ENCODE measurements at places on chromosomes 2 and 18.

- no peak for DNase-seq
These were observed 20.1 kb upstream of the SELENOI start for GRCh38 chr2:26325851-26326250.

- DNase-seq = no peak
These were observed 230.8 kb downstream of the SRBD1 start for GRCh38 chr2:45380131-45380836.

- DNase-seq = no peak
These were observed 79.8 kb upstream of the CCDC141 start for GRCh38 chr2:179129574-179130238.

GRCh38 chr18:61209801-61210200, 123.4 kb upstream of the CDH20 start:
- no peak for DNase-seq

DNA sequence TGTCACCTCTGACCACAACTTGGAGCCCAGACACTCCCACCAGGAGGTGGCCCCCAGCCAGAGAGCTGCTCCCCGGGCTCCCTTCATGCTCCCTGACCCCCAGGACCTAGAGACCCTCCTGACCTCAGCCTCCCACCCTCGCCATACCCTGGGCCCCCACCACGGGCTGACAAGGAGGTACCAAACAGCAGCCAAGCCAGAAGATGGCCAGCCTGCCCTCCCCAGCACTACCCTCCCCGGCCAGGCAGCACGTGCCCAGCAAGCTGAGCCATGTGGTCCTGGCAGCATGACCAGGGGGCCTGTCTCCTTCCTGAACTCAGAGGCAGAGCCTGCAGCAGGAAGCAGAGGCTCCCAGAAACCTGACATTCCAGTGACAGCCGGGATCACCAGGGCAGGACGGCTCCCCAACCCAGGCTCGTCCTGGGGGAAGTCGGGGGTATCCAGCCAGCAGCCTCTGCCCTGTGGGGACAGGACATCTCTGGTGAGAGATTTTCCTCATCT, 69.4 kb upstream of the GPC1 start:
- DNase-seq = no peak

DNA sequence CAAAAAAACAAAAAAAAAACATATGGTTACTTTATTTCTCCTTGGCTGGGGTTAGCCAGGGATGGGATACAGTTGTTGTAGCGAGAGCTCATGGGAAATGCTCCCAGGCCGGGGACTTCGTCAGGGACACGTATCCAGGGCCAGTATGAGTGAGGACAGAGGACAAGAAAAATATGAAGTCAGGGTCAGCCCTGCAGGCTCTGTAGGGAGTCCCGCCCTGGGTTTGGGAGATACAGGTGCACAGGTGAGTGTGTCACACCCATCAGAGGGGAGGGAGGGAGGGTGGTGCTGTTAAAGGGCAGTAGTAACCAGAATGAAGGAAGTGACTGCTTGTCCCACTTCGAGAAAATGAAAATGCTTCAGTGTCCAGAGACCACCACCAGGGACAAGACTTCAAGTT, 55.6 kb upstream of the RBM44 start:
- no peak for DNase-seq

- DNase-seq = no peak
These were observed 2.1 kb downstream of the DNAH7 start for GRCh38 chr2:196066291-196067087.
